ENCODE measurements at places on chromosomes 16 and 17.

DNA sequence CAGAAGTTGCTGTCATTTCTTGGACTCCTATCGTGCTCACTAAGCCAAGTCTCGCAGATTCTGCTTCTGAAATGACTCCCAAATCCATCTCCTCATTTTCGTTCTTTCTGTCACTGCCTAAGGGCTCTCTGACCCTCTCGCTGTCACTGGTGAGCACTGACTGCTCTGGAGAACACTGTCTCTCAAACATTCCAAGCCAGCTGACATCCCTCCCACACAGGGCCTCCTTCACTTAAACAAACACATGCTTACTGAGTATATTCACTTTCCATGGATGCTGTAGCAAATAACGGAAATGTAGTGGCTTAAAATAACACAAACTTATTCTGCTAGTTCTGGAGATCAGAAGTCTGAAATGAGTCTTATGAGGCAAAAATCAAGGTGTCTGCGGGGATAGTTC, 18.8 kb downstream of the CACNG1 start:
- DNase-seq, result no peak

DNA sequence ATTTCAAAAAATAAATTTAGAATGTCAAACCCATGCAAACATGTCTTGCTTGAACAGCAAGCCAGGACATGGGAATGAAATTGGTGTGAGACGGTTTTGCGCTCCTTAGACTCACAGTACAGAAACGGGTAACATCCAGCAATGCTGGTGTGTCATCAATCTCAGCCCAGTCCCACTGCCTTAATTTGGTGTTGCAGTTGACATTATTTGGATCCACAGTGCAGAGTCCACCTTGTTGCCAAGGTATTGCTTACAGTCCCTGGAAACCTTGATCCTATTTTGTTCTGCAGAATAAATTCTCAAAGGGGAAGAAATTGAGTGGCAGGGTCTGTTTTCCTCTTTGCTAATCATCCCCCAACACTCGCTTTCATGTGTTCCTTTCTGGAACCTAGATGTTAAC, 311.6 kb upstream of the MON1B start:
- no peak for DNase-seq

GRCh38 chr16:72937916-72938794, 109.8 kb downstream of the ZFHX3 start:
- no peak for DNase-seq

DNA sequence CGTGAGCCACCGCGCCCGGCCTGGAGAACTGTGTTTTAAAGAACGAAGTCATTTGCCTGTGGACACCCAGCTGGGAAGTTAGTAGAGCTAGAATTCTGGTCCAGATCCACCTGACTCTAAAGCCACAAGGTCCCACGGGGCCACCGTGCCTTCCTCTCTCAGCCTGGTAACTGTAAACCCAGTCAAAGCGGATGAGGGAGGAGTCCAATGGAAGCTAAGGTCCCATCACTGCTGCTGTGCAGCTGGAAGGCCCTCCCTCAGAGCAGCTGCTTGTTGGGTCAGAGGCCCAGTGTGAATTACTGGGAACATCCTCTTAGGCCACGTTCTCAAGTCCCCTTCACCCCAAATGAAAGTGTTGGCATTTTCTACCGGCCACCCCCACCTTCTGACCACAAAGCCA, 48.8 kb upstream of the CACNG5 start:
- DNase-seq, result no peak

- no peak for DNase-seq
These were observed 14.9 kb downstream of the LIMD2 start for GRCh38 chr17:63685041-63685440.

- no peak for DNase-seq
These were observed 82.8 kb upstream of the ZNF750 start for GRCh38 chr17:82922646-82923045.

GRCh38 chr17:22492331-22492730, 800.0 kb downstream of the KCNJ18 start:
- no peak for DNase-seq
